T-helper 2 cell (primary cell): ENCODE measurements at places on chromosomes 2 and 18.

DNA sequence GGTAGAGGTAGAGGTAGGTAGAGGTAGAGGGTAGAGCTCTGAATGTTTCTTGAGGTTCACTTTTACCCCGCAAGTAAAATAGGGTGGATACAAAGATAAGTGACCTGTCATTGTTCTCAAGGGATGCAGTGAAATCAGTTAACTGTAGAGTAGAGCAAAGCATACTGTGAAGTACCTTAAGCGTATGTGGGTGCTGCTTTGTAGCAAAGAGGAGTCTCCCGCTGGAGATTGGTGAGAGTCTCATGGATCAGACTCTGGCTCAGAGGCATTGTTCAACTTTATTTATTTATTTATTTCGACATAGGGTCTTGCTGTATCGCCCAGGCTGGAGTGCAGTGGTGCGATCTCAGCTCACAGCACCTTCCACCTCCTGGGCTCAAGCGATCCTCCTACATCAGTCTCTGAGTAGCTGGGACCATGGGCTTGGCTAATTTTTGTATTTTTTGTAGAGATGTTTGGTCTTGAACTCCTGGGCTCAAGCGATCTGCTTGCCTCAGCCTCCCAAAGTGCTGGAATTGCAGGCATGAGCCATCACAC lies 38.7 kb downstream of the MTA3 start:
- DNase-seq, result no peak

GRCh38 chr2:206856513-206856912 lies 82.8 kb upstream of the CPO start:
- DNase-seq, result no peak

DNA sequence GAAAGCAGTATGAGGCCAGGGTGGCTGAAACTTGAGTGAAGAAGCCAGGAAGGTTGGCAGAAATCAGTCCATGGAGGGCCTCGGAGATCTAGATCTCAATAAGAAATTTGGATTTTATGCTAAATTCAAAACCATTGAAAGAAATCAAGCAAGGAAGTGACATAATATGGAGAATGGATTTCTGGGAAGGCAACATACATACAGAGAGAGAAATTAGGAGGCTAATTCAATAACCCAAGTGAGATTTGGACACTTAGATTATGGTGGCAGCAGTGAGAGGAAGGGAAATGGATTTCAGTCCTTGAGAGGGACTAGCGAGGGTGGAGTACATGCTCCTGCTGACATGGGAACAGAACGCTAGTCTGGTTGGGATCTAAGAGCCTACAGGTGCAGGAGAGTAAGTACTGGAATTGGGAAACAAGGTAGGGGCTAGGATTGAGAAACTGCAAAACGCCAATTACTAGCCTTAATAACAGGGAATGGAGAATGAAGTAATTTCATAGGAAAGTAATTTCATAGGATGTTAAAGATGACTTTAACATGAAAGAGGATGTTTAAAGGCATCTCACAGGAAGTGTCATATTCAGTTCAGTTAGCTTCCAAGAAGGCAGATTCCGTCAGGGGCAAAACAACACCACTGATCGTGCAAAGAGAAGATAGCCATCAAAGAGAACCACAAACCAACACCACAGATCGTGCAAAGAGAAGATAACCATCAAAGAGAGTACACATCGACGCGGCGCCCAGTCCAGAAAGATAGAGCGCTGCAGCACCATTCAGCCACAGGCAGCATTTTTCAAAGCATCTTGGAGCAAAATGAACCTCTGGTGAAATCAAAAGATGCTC lies 27.2 kb downstream of the CDKL4 start:
- DNase-seq, result peak; percentile 85

GRCh38 chr2:219524817-219525216 lies 10.5 kb downstream of the ASIC4 start:
- DNase-seq, result no peak

DNA sequence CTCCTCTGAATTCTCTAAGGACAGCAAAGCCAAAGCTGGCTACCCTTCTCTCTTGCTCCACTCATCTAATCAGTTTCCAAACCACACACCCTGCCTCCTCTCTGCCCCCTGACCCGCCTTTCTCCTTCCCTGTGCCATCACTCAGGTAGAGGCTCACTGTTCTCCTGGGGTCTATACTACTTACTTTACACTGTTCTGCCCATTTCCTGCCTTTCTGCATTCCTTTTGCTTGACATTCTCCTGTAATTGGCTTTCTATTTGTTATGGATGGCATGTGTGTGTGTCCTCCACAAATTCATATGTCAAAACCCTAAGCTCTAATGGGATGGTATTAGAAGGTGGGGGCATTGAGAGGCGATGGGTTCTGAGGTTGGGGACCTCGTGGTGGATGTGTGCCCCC lies 675.2 kb upstream of the ID2 start:
- DNase-seq, result no peak

DNA sequence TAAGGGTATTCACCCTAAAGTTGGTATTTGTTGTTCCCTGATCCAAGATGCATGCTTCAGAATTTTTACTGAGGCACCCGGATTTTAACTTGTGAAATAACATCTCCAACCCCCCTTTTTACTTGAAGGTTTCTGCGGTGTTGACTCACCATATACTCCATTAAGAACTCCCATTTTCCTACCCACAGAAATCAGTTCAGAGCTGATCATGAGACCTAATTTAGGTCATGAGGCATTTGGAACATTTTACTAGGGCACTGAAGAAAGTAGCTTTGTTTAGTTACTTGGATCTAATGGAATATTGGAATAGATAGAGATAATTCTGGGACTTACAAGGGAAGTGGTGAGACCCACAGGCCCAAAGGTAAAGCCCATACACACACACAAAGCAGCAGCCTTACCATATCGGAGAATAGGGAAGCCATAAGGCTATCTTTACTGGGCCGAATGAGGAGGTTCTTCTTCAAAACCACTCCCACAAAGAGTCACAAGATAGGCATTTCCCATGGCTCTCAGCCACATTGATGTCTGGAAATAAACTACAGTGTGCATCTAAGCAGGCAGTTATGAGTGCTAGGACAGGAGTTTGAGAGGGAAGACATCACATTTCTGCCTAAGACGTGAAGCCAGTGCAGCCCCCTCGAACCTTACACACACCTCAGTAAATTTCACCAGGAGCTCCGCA lies 681.0 kb upstream of the LRRTM4 start:
- no peak for DNase-seq

DNA sequence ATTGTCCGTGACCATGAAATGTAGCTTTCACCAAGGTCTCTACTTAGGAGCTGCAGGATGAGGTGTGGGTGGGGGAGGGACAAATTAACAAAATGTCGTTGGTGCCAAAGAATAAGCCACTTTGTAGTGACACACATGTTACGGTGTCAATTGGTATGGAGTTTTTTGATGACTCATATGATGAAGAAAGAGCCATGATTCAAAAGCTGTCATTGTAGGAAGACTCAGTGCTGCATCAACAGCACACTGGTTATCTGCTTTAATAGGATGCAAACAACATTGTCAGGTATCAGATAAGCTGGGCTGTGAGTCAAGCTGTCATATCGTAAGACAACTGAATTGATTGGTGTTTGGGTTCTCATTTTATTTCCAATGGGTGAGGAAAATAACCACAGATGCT lies 36.6 kb upstream of the BOD1L2 start:
- DNase-seq, result no peak

DNA sequence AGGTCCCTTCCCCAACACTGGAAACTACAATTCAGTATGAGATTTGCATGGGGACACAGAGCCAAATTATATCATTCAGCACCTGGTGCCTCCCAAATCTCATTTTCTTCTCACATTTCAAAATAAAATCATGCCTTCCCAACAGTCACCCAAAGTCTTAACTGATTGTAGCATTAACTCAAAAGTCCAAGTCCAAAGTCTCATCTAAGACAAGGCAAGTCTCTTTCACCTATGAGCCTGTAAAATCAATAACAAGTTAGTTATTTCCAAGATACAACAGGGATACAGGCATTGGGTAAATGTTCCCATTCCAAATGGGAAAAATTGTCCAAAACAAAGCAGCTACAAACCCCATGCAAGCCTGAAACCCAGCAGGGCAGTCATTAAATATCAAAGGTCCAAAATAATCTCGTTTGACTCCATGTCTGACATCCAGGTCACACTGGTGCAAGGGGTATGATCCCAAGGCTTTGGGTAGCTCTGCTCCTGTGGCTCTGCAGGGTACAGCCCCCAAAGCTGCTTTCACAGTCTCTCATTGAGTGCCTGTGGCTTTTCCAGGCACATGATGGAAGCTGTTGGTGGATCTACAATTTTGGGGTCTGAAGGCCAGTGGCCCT lies 1370.1 kb upstream of the DDX18 start:
- DNase-seq, result no peak

GRCh38 chr18:79393181-79393634 lies 2.5 kb upstream of the NFATC1 start:
- no peak for DNase-seq

- no peak for DNase-seq
These were observed 136.4 kb downstream of the DYSF start for GRCh38 chr2:71589763-71590162.

DNA sequence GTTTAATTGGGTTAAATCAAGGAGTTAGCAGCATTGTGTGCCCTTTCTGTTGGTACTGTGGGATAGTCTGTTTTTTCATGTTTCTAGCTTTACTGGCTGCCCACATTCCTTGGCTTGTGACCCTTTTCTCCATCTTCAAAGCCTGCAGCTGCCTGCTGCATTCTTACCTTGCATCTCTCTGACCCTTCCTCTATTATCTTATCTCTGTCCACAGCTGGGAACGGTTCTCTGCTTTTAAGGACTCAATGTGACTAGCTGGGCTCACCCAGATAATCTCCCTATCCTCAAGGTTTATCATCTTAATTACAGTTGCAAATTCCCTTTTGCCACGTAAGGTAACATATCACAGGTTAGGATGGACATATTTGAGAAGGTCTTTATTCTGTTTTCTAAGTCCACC lies 199.7 kb downstream of the KCNS3 start:
- DNase-seq, result no peak

- DNase-seq, result no peak
These were observed 31.6 kb downstream of the KCNG2 start for GRCh38 chr18:79829136-79829854.

- no peak for DNase-seq
These were observed 138.5 kb downstream of the COL4A4 start for GRCh38 chr2:227025510-227025909.

DNA sequence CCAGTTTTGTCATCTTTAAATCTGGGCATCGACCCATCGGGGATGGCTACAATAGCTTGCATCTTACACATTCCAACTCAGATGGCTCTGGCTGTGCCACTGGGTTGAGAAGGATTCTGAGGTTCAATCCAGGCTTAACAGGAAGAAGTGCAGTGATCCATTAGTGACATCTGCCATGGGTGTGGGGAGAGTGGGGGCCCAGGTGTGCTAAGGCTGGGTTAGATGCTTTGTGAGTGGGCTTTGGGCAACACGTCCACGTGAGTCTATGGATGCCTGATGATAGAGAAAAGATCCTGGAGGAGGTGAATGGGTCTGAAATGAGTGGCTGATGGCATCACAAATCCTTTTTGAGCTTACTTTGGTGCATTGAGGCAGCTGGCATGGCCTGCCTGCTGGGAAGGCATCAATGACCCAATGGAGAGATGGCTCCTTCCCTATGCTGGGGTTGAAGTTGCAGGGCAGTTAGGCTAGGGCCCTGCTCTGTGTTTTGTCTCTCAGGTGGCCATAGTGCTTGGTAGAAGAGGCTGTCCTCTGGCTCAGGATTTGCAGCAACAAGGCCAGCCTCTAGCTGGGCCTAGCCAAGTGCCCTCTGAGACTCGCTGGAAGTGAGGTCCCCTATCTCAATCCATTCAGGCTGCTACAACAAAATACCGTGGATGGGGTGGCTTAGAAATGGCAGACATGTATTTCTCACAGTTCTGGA lies 56.7 kb downstream of the HS1BP3 start:
- DNase-seq, result no peak
